SJCRH30 (cell line): ENCODE measurements at places on chromosomes 12 and 14.

- DNase-seq = no peak
- H3K27me3 ChIP-seq = no peaks in the 10 kb centered on the region
- H3K36me3 ChIP-seq = no peaks in the 10 kb centered on the region
- H3K4me3 ChIP-seq = no peak overlapping the region
- peak overlapping the region; percentile 38 for H3K27ac ChIP-seq
- H3K4me1 ChIP-seq = peaks cover 7% of the 10 kb centered on the region; the same call in 1 of the 2 replicates
Observed at GRCh38 chr12:93762059-93762719, 85.0 kb downstream of the CRADD start.

DNA sequence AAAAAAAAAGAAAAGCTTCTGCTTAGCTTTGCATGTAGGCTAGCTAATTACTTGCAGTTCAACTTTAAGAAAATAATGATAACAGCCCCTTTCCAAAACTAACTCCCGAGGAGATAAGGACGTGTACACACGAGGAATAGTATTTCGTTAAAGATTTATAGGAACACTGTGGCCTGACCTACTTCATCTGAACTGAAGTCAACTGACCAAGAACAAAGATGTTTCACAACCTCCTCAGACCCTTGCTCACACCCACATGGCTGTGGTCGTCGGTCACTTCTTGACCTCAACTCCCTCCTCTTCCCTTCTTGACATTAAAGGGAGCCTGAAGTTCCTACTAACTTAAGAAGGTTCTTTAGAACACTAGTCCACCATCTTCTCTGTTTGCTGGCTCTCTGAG, 25.3 kb upstream of the FAM181A start:
- DNase-seq = no peak
- no peaks in the 10 kb centered on the region; the same call in 1 of the 2 replicates for H3K27me3 ChIP-seq
- H3K27ac ChIP-seq = no peak overlapping the region
- H3K4me1 ChIP-seq = no peaks in the 10 kb centered on the region

DNA sequence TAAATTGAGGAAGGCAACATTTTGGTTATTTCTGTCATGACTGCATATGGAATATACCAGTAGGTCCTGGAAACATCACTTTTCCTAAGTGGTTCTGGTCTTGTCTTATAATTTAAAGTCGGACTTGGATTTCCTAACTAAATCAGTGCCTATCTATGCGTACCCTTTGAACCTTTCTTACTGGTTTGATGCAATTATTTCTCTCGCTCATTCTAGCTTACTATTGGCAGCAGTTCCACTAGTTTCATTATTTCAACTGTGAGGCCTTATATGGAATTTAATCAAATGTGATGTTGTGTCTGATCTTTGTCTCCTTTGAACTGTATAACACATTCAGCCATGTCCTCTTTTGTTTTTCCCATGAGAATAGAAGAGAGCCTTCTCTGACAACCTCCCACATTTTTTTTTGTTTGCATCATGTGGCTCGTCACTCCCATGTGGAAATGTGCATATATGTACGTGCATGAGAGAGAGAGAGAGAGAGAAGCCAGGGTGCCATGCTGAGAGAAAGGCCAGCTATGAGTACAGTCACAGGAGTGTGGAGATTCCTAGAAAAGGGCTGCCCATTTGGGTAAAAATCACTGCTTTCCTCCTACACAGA, 48.0 kb downstream of the AKAP6 start:
- no peak for DNase-seq
- H3K27me3 ChIP-seq = no peaks in the 10 kb centered on the region
- no peaks in the 10 kb centered on the region for H3K36me3 ChIP-seq
- H3K4me3 ChIP-seq = no peak overlapping the region
- no peaks in the 10 kb centered on the region for H3K4me1 ChIP-seq

DNA sequence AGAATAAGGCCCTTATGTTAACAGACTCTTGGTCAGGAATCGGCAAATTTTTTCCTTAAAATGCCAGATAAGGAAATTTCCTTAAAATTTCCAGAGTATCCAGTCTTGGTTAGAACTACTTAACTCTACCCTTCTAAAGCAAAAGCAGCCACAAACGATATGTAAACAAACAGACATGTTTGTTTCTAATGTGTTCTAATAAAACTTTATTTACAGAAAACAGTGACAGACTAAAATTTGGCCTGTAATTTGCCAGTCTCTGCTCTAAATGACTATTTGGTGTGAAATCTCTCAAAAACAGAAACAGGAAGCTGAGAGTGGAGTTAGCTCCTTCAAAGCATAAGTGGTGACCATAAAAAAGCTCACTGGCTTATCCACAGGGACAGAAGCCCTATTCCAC, 78.2 kb downstream of the PRKAB1 start:
- peaks cover 51% of the 10 kb centered on the region for H3K36me3 ChIP-seq
- no peak for DNase-seq
- no peaks in the 10 kb centered on the region for H3K4me1 ChIP-seq
- H3K27me3 ChIP-seq = no peaks in the 10 kb centered on the region
- H3K4me3 ChIP-seq = no peak overlapping the region
- no peak overlapping the region for H3K27ac ChIP-seq

- H3K36me3 ChIP-seq = no peaks in the 10 kb centered on the region
- H3K27me3 ChIP-seq = peaks cover 3% of the 10 kb centered on the region; the same call in 1 of the 2 replicates
- no peak for DNase-seq
- H3K4me3 ChIP-seq = no peak overlapping the region
- no peaks in the 10 kb centered on the region for H3K4me1 ChIP-seq
- no peak overlapping the region for H3K27ac ChIP-seq
Observed at GRCh38 chr14:67453575-67454300, 34.8 kb downstream of the TMEM229B start.

DNA sequence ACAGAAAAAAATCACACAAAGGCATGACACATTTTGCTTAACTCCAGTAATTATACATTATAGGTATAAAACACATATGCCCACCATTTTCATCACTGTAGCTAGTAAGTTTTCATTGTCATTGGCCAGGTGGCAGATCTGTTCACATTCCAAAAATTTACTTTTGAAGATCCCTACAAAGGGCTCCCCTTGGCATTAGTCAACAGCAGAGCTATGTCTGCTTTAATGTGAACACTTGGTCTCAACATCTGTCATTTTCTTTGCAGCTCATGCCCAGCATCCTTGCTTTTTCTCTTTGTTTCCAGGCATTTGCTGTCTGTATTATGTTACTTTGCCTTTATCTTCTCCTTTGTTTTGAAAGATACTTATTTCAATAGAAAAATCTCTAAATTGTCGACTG, 519.1 kb upstream of the FOXG1 start:
- no peak overlapping the region for H3K27ac ChIP-seq
- no peak overlapping the region for H3K4me3 ChIP-seq
- H3K4me1 ChIP-seq = no peaks in the 10 kb centered on the region
- H3K36me3 ChIP-seq = no peaks in the 10 kb centered on the region
- no peaks in the 10 kb centered on the region for H3K27me3 ChIP-seq

- H3K27me3 ChIP-seq = no peaks in the 10 kb centered on the region
- H3K4me3 ChIP-seq = peak overlapping the region; percentile 35
- H3K27ac ChIP-seq = peak overlapping the region; percentile 96
- DNase-seq = peak; percentile 78
- H3K4me1 ChIP-seq = peaks cover 33% of the 10 kb centered on the region
- H3K36me3 ChIP-seq = no peaks in the 10 kb centered on the region
Observed at GRCh38 chr14:67999705-68000384, 180.3 kb downstream of the RAD51B start.
